ENCODE measurements at places on chromosomes 6 and 20.

- peak; percentile 78 for DNase-seq
Observed at GRCh38 chr6:113854531-113855499, 2.3 kb upstream of the MARCKS start.

- peak; percentile 85 for DNase-seq
Observed at GRCh38 chr20:22583773-22584521, 425 bp downstream of the FOXA2 start.

GRCh38 chr6:137647762-137648447 is 153.7 kb upstream of the OLIG3 start:
- DNase-seq, result no peak

DNA sequence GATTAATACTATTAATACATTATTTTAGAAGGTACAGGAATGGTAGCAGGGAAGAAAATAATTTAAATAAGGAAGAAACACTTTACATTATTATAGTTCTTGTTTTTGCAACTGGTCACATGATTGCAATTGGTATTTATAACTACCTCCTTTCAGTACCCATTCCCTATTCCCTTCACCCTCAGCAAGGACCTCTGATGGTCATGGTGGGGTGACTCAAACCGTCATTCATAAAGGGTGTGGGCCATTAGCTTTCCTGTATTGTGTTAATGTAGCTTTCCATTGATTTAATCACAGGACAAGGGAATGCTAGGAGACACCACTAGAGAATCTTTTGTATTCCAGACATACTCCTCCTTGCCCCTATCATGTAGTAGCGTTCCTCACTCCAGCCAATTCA is 47.2 kb upstream of the TMEM244 start:
- no peak for DNase-seq

- no peak for DNase-seq
Observed at GRCh38 chr6:166614171-166614583, 12.9 kb downstream of the RPS6KA2 start.

GRCh38 chr20:62628691-62629090 is 13.6 kb upstream of the SLCO4A1 start:
- no peak for DNase-seq

- no peak for DNase-seq
Observed at GRCh38 chr6:150617496-150618460, 18.1 kb downstream of the PLEKHG1 start.

- DNase-seq, result no peak
Observed at GRCh38 chr6:93799226-93799625, 379.9 kb upstream of the EPHA7 start.

GRCh38 chr6:71083308-71083820 is 126.5 kb upstream of the B3GAT2 start:
- no peak for DNase-seq

- no peak for DNase-seq
Observed at GRCh38 chr6:144405163-144405562, 120.0 kb downstream of the UTRN start.

GRCh38 chr6:138275976-138276375 is 57.7 kb upstream of the PBOV1 start:
- DNase-seq, result no peak

DNA sequence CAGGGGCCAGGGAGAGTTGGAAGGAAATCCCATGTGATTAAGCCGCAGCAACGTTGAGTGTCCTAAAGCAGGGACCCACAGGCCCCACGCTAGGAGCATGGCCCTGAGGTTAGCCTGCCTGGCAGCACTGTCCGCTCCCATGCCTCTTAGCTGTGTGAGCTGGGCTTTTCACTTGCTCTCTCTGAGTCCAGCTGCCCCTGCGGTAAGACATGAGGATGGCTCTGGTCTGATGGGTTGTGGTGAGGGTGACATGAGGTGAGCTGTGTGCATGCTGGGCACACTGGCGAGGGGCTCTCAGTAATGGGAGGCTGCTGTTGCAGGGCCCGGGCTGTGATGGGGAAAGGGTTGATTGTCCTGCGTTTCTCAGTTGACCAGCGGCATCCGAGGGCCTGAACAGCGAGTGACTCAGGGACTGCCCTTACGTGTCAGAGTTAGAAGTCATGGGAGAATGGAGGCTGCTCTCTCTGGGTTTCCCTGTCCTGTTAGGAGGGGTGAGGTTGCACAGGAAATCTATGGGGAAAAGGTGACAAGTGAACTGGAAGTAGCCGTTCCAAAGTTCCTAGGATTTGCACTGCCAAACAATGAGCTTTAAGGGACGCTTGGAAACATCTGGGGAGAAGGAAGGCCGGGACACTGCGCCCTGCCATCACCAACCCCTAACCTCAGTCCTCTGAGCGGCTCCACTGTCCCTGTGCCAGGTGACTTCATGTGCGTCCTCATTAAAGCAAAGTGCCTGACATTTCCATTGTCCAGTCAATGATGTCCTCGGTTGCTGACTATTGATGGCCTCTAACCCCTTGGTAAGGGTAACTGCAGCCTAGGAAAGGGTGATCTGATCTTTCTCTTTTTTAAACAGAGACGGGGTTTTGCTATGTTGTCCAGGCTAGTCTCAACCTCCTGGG is 51.3 kb downstream of the ADNP start:
- DNase-seq, result no peak

DNA sequence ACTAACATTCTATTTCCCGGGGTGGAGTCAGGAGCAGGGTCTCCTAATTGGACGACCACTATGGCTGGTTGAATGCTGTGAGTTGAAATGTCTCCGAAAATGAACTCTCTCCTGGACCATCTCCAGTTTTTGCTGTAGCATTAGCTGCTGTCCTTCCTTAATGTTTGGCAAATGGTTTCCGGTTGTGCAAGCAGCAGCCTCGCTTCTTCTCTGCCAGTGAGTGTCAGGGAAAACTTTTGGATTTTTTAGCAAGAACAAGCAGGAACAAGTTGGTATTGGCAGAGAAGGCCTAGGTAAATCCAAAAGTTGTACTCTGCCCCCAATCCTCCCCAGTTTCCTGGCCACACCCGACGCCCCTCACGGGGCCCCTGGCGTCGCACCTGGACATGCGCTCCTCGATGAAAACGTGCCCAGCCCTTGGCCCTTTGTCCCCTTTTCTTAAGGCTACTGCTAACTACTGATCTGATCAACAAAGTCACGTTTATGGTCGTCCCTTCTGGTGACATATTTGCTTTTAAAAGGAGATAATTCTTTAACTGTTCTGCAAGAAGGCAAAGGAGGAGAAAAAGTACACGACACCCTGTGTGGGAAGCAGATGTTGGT is 103.2 kb downstream of the ARMC2 start:
- no peak for DNase-seq

DNA sequence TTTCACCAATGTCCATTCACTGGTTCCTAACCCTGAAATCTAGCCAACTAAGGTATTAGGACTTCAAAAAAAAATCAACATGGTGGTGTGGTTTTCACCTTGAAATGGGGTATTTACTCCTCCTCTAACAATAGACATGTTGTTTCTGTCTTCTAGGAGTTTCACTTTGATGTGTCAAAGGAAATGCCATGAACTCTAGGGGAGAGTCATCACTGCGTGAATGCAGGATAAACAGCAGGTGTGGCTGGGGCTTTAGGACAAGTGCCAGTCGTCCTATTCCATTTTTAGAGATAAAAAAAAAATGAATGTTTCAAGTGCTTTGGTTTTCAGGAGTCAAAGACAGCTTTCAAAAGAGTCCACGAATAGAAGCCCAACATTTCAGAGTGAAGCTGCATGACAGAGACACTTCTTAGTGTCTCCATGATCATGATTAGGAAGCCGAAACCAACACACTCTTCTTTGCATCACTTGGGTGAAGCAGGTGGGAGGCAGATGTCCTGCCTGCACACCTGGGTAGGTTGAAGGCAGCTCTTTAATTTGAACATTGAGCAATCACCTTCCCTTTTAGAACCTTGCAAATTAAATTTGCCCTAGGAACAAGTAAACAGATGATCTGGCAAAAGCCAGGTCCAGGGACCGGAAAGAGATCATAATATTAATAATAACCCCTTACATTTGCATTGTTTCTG is 328.5 kb upstream of the PRDM1 start:
- no peak for DNase-seq

- no peak for DNase-seq
Observed at GRCh38 chr6:332671-333070, 40.4 kb downstream of the DUSP22 start.

- DNase-seq, result no peak
Observed at GRCh38 chr6:136012198-136012887, 160.8 kb downstream of the PDE7B start.

DNA sequence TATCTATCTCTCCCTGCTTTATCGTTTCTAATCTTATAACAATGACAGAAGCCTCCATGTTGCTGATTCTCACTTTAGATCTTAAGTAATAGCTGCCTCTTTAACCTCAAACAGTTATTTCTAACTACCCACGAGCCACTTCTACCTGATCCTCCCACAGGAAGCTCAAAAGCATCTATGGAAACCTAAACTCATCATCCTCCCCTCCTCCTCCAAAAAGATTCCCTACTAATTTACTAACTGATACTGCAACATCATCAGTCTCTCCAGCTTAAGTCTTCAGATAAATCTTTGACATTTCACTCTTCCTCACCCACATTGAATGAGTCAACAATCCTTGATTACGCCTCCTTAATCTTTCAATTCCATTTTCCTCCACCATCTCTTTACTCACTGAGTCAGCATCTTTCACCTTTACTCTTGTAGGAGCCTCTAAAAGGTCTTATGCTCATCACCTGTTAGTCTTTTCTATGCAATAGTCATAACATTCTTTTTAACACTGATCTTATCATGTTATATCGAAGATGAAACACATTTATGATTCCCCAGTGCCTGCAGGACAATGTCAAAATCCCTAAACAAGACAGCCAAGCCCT is 526.7 kb upstream of the CDH4 start:
- no peak for DNase-seq

GRCh38 chr20:63747622-63748069 is 8.1 kb downstream of the SLC2A4RG start:
- no peak for DNase-seq

DNA sequence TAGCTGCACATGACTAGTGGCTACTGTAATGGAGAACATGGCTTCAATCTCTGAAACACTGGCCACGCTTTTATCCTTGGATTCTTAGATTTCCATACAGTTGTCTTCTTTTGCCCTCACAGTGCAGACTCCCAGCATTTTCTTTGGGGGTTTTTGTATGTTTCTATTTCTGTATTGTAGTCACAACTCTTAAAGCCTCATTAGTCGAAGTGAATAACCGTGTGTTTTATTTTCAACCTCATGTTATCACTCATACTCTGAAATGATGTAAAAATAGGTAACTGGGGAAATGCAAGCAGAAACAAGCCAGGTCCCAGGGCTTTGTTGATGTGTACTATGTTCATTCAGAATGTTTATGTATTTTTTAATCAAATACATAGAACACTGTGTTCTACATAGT is 162.9 kb downstream of the JARID2 start:
- no peak for DNase-seq

- DNase-seq, result no peak
Observed at GRCh38 chr6:149862922-149863697, 1.0 kb downstream of the LRP11 start.

DNA sequence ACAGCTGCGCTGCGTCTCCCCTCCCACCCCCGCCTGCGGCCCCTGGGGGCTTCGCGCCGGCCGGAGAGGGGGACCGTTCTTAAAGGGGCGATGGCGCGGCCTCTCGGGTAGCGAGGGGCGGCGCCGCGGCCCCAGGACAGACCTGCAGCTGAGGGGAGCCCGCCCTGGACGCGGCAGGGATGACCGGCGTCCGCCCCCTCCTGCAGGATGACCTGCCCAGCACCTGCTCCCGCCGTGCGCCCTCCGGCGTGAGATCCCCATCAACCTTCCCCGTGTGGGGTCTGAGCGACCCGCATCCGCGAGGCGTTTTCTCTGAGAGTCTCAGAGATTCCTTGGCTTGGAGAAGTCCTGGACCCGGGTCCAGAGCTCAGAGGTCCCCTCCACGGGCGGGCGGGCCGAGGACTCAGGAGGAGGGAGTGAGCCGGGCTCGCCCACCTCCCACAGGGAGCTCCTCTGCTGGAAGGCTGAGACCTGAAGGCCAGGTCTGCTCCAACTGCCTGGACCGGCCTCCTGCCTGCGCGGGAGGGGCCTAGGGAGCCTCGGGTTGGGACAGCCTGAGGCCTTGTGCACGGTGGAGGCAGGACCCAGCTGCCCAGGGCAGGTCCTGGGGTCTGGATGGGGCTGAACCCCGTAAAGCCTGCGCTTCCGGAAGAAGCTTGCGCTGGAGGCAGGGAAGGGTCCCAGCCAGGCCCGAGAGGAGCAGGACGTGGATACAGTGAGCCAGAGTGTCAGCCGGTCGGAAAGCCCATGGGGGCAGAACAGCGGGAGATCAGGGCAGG is 532 bp upstream of the NKAIN4 start:
- DNase-seq, result peak; percentile 62

DNA sequence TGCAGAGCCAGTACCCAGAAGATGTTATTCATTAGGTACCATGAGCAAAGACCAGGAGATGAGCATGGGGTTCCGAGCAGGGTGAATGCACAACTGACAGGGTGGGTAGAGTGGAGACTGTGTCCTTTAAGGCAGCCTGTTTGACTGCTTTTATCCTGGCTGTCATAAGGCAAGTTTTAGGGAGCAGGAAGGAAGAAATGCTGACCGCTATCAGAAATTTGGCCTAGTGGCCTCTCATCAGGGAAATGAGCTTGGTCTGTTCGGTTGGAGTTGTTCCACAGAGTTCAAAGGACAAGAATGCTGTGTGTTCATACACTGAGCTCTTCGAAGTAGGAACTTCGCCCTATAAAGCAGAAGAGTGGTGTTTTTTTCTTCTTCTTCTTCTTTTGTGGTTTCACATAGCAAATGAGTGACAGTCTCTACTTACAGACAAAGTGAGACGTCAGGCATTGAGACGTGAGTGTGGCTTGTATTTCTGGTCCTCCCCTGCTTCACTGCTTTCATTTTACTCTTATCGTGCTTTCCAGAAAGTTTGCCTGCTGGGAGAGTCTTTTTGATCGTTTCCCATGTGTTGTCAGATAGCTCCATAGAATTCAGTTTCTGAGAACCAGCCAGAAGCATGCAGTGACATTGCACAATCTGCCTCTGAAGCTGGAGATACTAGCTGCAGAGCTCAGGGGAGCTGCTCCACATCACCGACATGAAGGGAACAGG is at the start of gene CASS4:
Gene CASS4, plus strand, starts transcription at position 502 of the 714 bp plus-strand sequence. Its CDS starts 199 bp downstream, at position 701.
- DNase-seq, result no peak

DNA sequence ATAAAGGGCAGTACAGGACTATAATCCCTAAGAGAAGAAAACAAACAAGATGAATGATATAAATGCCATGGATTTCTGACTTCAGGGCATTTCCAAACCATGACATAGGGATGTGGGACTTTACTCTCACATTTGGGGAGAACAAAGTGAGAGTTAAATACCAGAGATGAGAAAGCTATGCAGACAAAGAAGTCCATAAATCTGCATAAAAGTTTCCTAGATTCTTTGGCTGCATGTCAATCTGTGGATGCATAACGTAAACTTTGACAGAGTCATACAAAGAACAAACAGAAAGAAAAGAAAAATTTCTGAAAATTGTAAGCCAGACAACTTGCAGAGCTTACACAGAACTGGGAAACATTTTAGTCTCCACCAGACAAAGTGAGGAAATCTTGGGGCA is 11.7 kb downstream of the EPM2A start:
- DNase-seq, result no peak

GRCh38 chr6:137848672-137849071 is 18.4 kb upstream of the TNFAIP3 start:
- DNase-seq, result no peak

GRCh38 chr6:14743474-14744211 is 502.2 kb upstream of the JARID2 start:
- no peak for DNase-seq
